ENCODE measurements at places on chromosomes 1 and 21.

GRCh38 chr1:235006816-235007215 is 121.8 kb downstream of the TOMM20 start:
- no peak for DNase-seq

- DNase-seq: no peak
Measured at GRCh38 chr1:69835955-69836354, 268.2 kb downstream of the LRRC7 start.

GRCh38 chr1:226603022-226603857 is 54.7 kb downstream of the STUM start:
- DNase-seq: no peak

DNA sequence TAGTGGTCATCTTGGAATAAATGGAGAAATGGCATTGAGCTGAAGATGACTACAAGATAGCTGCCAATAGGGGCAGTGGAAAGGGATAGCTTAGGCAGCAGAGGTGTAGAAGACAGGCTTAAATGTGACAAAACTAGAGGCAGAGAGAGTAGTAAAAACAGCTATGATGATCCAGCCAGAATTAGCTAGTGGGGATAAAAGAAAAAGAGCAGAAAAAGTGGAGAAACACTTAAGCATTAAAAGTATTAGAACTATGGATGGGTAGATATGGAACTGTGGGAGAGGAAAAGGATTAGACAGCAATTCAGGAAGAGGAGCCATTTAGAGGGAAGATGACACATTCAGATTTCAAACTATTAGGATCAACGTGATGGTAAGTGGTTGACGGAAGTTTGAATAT is 202.5 kb upstream of the SAMSN1 start:
- no peak for DNase-seq

DNA sequence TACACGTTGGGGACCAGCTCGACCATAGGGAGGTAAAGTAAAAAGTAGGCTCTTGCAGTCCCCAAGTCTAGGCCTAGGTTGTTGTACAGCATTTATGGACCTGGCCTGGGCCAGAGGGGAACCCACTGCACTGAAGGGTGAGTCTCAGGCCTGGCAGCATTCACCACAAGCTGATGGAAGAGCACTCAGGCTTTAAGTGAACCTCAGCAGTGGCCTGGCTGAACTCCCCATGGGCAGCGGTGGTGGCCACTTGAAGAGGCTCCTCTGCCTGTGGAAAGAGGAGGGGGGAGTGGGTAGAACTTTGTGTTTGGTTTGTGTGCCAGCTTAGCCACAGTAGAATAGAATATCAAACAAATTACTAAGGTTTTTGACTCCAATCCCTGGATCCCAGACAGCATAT is 176.2 kb upstream of the PRMT6 start:
- DNase-seq: no peak

DNA sequence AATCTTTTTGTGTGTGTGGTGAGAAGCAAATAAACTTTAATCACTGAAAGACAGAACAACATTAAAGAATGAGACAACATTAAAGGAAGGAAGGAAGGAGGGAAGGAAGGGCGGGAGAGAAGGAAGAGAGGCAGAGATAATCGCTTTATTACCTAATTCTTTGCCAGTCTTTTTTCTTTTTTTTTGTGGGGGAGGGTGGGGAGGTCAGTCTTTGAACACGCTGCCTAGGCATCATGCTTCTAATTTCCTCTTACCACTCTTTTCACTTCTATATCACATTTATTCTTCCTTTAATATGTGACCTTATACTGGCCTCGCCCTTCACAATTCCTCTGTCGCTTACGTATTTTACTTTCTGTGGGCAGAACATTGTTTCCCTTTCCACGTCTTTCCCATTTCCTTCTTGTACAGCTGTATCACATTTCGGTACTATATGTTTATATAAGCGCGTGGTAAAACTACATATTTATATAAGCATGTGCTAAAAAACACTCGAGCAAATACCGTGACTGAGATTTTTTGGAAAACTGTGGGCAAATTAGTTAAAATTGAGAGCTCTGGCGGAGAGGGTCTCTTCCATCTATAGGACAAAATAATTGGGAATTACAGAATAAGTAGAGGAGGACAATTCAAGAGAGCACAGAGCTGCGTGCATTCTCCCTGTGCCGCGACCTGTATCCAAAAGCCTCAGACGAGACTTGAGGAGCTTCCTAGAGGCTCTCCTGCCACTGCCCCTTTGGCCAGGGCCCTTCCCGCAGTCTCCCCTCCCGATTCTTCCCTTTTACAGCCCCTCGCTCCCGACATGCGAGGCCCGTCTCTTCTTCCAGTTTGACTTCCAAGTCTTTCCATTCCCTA is 823 bp upstream of the PRKAA2 start:
- DNase-seq: no peak

- DNase-seq: no peak
Measured at GRCh38 chr1:180854456-180854855, 58.2 kb upstream of the KIAA1614 start.

DNA sequence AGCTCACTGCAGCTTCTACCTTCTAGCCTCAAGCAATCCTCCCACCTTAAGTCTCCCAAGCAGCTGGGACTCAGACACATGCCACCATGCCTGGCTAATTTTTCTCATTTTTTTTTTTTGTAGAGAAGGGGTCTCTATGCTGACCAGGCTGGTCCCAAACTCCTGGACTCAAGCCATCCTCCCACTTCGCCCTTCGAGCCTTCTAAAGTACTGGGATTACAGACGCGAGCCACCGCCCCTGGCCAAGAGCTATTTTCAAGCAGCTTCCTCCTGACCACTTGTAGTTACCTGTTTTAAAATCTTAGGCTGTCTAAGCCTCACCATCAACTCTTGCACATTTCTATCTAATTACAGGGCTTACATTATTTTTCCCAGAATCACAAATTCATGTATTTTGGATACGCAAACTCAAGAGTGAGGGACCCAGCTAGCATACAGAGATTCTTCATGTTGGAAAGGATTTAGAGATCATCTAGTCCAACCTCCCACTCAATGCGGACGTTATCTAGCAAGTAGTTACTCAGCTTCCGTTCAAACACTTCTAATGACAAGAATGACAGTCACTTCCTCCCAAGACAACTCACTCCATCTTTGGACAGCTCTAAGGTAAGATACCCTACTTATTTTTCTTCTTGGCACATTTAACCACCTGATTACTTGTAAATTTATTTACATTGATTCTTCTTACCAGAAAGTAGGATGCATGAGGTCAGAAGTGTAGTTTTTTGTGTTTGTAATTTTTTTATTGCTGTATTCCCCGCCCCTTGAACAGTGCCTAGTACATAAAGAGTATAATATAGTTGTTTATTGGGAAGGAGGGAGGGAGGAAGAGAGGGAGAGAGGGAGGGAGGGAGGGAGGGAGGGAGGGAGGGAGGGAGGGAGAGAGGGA is 65.4 kb downstream of the LUZP1 start:
- DNase-seq: peak; percentile 13

- DNase-seq: no peak
Measured at GRCh38 chr1:31750858-31751510, 13.2 kb downstream of the ADGRB2 start.

GRCh38 chr1:186212568-186213224 is 162.4 kb downstream of the TPR start:
- peak; percentile 7 for DNase-seq

GRCh38 chr21:17613242-17613676 is 558 bp upstream of the BTG3 start:
- DNase-seq: no peak

- no peak for DNase-seq
Measured at GRCh38 chr21:14740692-14741091, 194.6 kb upstream of the SAMSN1 start.

DNA sequence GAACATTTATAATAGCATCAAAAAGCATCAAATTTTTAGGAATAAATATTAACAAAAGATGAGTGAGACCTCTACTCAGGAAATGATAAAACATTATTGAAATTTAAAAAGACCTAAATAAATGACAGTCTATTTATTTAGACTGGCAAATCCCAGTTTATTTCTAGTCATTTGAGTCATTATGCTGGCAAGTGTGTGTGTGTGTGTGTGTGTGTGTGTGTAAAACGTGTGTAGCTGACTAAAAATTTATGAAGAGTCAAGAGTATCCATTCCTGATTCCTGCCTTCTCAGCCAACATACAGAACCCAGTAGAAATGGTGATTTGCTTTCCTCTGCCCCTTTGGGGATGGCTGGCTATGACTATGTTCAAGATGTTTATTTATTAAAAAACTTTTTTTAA is 46.2 kb downstream of the OSBPL9 start:
- no peak for DNase-seq

DNA sequence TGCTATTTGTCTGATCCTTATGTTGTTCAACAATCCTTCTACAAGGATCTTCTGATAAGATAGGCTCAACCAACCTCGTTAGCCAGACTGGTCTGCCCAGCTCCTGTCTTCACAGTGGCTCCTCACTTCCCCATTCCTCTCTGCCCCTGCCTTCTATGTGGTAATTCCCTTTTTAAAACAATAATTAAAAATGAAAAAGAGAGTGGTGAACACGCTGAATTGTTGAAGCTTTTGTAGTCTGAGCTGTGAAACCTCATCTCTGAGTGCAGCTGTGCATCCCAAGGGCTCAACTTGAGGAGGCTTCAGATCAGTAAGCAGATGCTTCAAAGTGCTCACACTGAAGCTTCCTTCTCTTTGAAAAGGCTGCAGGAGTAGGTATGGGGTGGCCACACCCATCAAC is 70.7 kb upstream of the JUN start:
- DNase-seq: no peak

- peak; percentile 31 for DNase-seq
Measured at GRCh38 chr1:168991667-168992475, 114.6 kb upstream of the ATP1B1 start.

DNA sequence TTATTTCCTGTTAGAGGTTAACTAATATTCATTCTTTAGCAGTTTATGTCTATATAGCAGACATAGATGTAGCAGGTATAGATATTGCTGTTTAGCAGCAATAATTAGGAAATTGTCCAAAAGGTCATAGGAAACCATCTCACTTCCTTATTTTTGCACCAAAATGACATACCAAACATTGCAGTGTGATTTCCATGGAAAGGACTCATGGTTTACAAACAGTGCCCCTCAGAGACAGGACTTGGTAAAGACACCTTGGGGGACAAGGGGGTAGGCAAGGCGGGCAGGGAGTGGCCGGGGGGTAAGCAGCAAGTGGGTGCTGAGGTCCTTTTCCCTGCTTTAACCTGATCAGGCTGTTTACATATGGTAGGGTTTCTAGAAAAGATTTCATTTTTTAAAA is 30.5 kb downstream of the BATF3 start:
- DNase-seq: no peak

DNA sequence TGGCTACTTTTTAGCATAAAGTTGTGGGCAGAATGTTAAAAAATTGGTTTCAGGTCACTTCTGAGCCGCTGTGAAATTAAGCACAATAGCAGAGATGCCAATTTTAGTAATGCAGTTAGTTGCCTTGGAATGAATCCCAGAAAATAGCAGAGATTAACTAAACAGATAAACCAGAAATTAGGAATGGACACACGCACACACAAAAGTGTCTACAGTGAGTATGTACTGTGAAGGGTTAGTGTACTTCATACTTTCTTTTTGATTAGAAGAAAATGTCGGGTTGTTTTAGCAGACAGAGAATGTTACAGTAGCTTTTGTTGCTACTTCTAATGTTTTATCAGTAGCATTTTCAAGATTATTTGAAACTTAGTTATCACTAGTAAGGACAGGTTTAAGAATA is 106.7 kb downstream of the LEPR start:
- DNase-seq: no peak

GRCh38 chr1:41365772-41366454 is 4.7 kb downstream of the FOXO6 start:
- no peak for DNase-seq

DNA sequence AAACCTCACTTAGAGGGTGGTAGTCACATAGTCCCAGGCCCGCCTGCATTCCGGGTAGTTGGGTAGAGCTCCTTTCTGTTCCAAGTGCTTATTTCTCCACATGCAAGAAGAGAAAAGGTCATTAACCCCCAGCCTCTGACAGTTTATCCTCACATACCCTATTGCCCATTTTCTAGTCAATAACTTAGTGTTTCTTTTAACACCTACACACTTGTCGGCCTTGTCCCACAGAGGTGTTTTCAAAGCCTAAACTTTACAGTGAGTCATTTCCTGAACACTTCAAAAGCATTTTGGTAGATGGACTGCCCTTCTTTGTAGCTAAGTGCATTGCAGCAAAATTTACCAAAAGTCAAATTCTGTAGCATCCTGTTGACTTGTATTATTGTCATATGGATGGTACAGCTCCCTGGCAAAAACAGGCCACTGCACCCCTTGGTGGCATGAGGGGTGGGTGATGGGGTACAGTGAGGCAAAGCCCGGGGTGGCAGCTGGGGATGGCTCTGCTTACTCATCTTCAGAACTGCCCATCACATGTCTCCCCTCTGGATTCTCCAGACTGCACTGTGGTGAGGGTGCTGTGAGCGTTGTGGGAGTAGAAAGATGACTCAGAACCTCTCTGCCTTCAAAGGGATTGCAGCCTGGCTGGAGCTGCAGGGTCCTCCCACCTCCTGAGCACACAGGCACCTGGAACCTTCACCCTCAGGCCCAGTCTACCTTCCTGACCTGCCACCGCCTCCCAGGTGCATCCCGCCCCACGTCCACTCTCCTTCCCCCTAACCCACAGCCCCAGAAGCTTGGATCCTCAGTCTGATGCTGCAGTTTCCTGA is 45.8 kb upstream of the DMRTB1 start:
- peak; percentile 71 for DNase-seq

GRCh38 chr1:6071219-6071618 is 25.5 kb downstream of the KCNAB2 start:
- DNase-seq: no peak

DNA sequence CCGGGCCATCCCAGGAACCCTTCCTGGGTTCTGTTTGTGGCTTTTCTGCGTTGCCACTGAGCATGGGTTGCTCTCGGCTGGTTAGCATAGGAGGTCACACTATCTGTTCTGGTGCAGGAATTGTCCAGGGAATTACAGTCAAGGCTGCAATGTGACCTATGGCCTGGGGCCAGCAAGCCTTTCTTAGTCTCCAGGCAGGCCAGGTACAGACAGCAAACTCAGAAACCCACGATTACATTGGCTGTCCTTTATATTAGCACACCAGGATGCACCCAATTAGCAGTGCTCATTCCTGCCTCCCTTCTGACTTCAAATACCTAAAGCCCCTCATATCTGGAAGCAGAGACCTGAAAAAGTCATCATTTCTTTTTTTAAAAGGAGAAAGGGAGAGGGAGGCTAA is 55.2 kb downstream of the CD247 start:
- DNase-seq: no peak

DNA sequence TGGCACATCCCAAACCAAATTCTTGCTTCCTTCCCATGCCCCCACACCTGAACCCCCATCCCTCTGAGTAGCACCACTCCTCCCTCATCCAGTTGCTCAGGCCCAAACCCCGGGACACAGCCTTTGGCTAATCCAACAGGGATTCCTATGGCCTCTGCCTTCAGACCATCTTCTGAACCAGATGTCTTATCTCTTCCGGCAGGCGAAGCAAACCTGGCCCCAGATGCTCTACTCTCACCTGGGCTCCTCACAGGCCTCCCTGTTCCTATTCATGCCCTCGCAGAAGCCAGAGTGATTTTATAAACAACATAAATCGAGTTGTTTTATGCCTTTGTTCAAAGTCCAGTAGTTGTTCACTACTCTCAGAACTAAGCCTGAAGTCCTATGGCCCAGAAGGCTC is 12.5 kb upstream of the KCNA2 start:
- DNase-seq: no peak

Data from stimulated activated CD4-positive, alpha-beta T cell treated with anti-CD3 and anti-CD28 coated beads, Interleukin-1b, Interleukin-23, amount 100 ng/mL, for 48 hours (primary cell).